ENCODE measurements at places on chromosomes 2 and 18.
A peak's percentile ranks its signal among the peaks of the same experiment; 100 is the strongest.

- no peak for DNase-seq
Measured at GRCh38 chr2:128134573-128134972, 43.6 kb downstream of the UGGT1 start.

DNA sequence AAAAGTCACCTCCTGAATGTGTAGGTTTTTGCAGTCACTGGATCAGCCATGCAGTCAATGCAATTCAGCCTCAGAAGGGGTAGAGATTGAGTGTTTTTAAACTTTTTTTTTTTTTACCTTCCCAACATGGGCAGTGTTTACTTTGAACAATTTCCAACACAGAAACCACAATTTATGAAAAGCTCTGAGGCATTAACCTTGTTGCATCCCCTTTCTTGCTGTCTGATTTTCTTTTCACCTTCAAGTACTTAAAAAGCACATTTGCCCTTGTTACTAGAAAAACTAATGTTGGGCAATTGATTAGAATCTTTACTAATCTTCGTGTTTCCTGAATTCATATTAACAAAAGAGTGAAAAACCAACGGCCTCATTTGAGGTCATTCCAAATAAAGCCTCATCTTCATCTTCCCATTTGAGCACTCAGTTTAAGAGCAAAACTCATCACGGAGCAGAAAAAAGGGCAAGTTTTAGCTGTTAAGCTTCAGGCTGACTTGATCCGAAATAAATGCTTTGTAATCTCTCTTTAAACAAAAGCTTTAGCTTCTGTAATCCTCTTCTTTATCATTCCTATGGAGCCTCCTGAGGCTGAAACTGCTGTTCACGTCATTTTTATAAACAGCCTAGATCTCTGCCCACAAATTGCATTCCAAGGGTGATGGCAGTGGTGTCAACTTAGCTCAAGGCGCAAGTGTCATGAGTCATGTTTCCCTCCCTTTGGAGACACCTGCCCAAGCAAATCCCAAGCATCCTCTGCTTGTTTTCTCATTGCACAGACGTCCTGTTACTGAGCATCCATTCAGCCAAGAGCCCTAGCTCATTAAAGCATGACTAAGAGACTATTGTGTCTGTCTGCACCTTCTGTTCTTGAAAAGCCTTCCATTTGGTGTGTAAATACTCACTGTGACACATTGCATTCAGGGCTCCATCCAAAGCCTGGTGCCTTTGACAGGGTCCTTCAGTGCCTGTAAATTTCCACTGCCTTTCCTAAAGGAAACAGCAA lies 107.7 kb downstream of the HNMT start:
- no peak for DNase-seq

DNA sequence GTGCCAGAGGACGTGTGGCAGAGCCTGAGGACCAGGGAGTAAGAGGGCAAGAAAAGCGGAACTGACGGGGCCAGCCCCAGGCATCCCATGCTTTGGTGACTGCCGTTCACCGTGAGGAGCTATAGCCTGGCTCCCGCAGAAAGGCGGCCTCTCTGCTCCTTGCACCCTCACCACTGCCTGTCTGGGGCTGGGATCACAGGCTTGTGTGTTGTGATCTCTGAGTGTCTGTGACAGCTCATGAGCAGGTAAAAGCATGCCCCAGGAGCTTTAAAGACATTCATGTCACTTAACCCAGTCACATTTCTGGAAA lies 266.8 kb upstream of the RAB6C start:
- no peak for DNase-seq

GRCh38 chr2:58336416-58336815 lies 95.3 kb upstream of the FANCL start:
- DNase-seq = no peak

- no peak for DNase-seq
Measured at GRCh38 chr2:65656160-65656718, 223.8 kb upstream of the SPRED2 start.

DNA sequence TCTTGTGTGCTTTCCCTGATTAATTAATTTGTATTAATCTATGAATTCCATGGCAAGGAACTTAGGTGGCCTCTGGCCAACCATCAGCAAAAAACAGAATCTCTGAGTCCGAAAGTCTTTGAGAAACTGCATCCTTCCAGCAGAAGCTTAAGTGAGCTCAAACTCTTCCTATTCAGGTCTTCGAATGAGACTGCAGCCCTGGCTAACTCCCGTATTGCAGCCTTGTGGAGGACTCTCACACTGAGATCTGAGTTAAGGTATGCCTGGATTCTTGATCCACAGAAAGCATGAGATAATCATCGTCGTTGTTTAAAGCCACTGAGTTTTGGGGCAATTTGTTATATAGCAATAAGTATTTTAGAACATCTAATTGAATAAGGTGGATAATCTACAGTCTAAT lies 1143.9 kb upstream of the NXPH2 start:
- DNase-seq = no peak

DNA sequence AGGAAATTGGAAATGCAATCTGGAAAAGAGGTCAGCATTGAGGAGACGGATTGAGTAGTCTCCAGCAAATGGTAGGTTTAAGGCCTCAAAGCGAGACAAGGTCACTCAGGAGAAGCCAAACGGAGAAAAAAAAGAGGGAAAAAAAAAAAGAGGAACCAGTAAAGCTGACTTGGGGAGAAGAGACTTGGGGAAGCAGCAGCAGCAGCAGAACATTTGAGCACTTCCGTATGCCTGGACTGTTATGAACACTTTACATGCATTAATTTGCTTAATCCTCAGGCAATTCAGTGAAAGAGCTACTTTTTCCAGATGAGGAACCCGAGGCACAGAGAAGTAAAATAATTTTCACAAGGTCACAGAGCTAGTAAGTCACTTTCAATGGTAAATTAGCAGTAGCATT lies 81.3 kb downstream of the OSBPL6 start:
- no peak for DNase-seq

- DNase-seq = no peak
Measured at GRCh38 chr2:70683455-70683854, 84.5 kb downstream of the ADD2 start.

DNA sequence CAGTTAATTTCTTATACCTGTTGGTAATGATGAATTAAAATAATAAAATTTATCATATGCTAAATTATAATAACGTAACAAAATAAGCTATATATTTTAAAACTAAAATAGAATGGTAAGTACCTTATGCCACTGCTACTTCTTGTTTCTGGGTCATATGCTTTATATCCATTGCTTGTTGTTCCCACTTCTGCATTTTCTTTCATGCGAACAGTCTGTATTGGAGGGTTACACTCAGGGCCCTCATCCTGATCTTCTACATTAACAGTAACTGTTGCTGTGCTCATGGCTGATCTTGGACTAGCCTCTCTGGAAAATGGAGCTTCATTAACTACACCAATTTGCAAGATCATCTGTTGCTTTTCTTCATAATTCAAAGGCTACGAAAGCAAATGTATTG lies 22.2 kb downstream of the DSC2 start:
- DNase-seq = no peak

GRCh38 chr2:26459991-26460612 lies 17.8 kb downstream of the OTOF start:
- no peak for DNase-seq

DNA sequence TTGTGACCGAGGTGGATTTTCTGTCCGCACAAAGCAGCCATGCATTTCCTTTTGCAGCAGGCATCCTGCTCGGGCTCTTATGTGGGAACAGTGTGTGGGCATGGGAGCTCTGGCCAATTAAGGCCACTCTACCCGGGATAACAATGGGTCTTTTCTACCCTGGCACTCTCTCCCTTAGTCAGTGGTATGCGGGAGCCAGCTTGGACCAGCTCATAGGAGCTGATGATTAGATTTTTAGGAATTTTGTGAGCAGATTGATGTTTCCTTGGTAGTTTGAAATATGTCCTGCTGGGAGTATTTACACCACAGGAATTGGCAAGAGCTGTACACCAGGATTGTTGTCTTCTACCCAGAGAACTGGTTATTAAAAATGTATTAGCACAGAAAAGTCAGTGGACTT lies 89.3 kb downstream of the SPP2 start:
- no peak for DNase-seq

DNA sequence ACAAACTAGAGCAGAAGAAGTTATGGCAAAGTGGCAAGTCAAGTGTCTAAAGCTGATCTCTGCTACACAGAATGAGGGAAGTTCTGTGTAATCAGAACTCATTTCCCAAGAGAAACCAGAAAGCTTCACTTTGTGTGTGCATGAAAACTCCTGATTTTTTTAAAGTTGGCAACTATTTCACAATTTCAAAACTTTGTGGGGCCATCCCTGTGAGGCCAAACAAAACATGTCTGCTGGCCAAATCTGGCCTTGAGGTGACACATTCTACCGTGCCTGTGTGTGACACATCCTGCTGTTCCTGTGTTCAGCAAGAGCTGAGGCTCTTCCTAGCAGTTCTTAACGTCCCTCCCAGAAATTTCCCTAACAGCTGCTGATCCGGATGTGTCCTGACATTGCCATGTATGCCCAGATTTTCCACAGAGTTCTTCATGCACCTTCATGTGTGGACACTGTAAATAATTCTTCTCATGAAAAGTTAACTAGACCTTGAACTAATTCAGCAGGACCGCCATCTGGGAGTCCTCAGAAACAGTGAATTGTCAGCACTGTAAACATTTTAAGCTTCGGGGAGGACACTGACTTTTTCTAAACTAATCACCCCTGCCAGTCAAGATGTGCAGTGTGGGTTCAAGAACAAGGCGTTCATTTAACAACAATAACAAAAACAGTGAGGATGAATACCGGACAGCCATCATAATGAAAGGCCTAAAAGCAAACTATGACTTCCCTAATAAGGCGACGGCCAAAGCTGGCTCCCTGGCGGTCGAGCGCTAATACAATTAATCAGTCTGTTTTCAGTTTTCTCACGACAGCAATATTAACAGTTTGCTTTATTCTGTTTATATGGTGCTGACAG lies 99.0 kb downstream of the PLEKHM3 start:
- no peak for DNase-seq

DNA sequence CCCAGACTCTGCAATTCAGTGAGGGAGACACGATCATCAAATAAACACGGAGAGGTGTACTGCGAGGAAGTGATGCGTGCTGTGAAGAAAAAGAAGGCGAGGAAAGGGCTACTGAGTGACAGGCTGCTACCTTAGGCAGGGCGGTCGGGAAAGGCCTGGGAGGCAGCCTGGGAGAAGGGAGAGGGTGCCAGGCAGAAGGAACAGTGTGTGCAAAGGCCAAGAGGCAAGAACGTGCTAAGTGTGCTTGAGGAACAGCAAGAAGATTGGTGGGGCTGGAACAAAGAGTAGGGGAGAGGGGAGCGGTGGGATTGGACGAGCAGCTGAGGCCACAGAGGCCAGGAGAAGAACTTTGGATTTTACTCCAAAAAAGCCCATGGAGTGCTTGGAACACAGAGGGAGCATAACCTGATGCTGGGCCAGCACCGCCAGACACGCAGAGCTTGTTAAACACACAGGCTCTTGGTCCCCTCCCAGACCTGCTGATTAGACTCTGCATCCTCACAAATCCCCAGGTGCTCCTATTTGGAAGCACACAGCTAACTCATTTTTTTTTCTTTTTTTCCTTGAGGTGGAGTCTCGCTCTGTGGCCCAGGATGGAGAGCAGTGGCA lies 30.4 kb downstream of the SERTAD2 start:
- no peak for DNase-seq

DNA sequence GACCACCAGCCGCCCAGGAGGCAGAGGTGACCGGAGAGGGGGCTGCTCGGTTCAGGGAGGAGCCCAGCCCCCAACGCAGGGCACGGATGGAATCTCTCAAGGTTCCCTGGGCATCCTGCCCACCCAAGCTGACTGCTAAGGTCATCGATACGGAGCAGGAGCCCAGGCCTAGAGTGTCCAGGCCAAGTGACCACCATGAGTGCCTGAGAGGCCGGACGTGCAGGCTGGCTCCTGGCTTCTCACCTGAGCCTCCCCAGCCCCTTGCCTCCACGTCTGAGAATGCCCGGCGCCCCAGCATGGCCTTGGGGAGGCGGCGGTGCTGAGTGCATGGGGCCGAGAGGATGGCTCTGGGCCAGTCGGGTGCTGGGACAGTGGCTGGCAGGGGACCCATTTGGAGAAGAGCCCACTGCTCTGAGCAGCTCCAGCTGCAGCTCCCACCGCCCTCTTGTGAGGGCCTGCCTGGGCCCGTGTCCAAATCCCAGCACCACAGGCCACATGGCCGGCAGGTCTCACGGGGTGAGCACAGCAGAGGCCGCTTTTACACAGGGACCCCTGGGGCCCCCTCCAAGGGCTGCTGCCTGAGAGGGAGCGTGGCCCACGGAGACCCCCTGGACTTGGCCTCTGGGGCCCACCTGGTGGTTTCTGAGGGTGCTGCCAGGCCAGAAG lies 102.8 kb upstream of the CTDP1 start:
- no peak for DNase-seq

GRCh38 chr2:30336978-30337841 lies 105.9 kb downstream of the LBH start:
- peak; percentile 29 for DNase-seq

DNA sequence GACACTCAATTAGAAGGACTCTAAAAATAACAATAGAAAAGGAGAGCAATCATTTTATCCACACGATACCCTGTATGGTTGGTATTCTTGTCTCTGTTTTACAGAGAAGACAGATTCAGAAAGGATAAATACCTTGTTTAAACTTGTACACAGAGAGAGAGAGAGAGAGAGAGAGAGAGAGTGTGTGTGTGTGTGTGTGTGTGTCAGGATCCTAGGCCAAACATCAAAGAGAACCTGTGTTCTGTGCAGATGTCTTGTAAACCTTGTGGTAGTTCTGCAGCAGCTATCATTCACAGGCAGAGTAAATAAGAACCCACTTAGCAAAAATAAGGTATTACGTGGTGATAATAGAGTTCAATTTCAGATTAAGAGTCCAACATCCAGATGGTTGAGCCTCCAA lies 4.3 kb upstream of the CRIM1 start:
- DNase-seq = no peak

DNA sequence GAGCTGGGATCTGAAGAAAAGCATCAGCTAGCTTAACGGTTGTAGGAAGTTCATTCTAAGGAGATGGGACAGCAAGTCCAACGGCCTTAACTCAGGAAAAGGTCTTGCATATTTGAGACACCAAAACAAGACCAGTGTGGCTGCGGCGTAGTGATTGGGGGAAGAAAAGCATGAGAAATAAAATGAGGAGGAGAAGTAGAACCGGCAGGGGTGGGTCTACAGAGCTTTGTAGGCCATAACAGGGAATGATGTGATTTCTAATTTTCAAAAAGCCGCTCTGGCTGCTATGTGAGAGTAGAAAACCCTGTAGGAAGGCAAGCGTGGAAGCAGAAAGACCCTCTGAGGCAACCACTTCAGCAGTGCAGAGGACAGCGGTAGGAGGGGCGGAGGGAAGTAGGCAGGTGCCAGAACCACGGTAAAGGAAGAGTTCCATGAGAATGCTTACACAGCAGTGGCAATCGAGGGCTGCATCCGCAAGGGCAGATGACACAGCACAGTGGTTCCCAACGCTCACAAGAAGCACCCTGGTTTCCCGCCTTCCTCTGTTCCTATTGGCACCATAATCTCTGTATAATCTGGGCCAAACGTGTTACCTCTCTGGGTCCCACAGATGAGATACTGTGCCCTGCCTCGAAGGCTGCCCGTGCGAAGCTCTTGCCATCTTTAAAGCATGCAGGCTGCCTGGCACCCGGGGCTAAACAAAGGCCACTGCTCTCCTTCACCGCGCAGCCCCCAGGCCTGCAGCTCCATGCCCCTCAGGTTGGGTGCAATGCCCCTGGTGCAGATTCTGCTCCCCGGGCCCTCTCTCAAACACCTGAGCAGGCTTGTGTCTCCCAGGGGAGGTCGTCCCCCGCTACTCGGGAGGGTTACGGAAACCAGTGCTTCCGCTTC lies 795 bp downstream of the ANKRD39 start:
- no peak for DNase-seq
